Glomerular endothelial cell (primary cell): ENCODE measurements at places on chromosomes 4 and X. TPM values are rescaled to one million over a fixed set of nuclear protein-coding genes. Genes with fewer than 3 reads are reported as not detected.

The MBTPS2 gene
- total RNA-seq: 11.2 and 11.9 TPM in 2 replicates

The TMEM192 gene
- total RNA-seq: 17.6 and 18.6 TPM in 2 replicates

The TMSB15A gene
- total RNA-seq: 0.44 and 3.6 TPM in 2 replicates

The HSFX3 gene
- not detected in 2 replicates for total RNA-seq

The BEX2 gene
- total RNA-seq: 1.3 and 1.8 TPM in 2 replicates

The NXF3 gene
- total RNA-seq: not detected in 2 replicates
